ENCODE measurements at places on chromosomes 5 and 9.
A peak's percentile ranks its signal among the peaks of the same experiment; 100 is the strongest.

- no peak for DNase-seq
Measured at GRCh38 chr9:76218886-76219445, 175.3 kb downstream of the RFK start.

- DNase-seq, result no peak
Measured at GRCh38 chr9:27784847-27785713, 211.8 kb upstream of the C9orf72 start.

DNA sequence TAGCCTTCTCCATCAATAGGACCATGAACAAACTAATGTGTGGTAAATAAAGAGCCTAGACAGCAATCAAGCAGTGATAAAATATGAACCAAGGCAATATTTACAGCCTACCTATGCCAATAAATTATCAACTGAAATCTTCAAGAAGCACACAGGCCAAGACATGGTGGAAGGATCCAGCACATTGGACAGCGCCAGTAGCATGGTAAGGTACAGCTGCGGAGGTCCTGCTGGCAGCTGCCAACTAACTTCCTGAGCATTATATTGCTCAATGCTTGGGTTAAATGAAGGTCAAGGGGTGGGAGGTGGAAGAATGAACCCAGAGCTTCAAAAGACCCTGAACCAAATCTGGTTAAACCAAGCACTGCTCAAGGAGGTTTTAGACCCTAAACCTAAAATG lies 16.5 kb upstream of the SPDL1 start:
- DNase-seq, result no peak

GRCh38 chr5:149766460-149767280 lies 36.6 kb downstream of the PPARGC1B start:
- peak; percentile 18 for DNase-seq

DNA sequence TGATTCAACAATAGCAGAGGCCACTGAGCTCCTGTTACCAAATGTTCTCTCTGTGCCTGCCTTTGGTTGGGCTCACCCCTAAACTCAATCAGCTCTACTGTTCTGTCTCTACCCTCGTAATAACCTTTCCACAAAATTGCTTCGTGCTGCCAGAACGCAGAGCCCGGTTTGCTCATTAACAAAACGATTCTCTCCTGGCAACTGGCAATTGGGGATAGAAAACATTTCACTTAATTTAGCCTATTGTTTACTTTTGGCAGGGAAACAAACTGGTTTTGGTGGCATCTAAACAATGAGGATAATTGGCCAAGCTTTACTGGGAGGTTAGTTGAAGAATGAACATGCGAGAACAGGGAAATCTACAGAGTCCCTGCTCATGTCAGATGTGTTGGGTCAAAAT lies 56.6 kb downstream of the SLC28A3 start:
- no peak for DNase-seq

GRCh38 chr5:149647334-149647733 lies 66.0 kb downstream of the ARHGEF37 start:
- no peak for DNase-seq

DNA sequence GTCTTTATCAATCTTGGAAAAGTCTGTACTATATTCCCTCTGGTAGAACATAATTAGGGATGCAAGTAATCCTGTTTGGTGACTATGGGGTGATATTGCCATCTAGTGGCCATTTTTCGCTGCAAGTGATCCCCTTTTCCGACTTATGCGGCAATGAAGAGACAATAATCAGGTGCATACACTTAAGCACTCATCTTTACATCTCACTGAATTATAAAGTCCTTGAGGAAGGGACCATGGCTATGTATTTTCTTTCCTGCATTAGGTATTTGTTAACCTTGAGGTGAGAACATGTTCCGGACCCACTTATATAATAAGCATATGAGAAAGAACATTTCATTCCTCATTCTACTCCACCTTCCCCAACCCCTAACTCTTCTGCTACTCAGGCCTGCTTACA lies 19.6 kb upstream of the LIX1 start:
- DNase-seq, result no peak

DNA sequence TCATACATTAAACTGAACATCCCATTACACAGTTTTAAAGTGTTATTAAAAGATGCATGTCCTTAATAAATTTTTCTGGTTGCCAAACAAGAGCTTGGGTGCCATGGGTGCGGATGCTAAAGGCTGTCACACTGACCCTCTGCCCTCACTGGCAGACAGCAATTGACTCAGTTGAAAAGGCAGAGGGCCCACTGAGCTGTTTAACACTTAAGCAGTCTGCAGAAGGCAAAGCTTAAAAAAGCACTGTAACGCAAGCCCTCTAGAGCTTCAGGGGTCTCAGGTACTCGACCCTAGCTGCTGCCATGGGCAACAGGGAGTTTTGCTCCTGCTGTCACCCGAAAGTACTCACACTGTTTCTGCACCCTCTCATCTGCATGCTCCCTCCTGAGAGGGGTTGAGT lies 726.4 kb upstream of the TYRP1 start:
- DNase-seq, result no peak

DNA sequence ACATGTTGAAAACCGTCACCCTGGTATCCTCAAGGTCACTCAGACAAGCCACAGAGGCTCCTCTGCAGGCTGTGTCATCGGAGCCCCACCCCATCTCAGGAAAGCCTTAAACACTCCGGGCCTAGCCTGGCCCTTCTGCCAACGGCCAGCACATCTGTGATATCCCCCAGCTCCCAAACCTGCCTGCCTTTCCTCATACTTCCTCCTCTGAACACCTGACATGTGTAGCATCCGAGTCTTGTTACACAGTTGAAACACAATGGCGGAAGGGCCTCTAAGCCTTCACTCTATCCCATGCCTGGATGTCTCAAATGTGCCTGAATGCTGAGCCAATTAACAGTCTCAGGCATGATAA lies 32.9 kb upstream of the TGFBR1 start:
- DNase-seq, result no peak

- DNase-seq, result no peak
Measured at GRCh38 chr5:1228120-1228519, 2.9 kb downstream of the SLC6A18 start.

GRCh38 chr5:133299021-133299420 lies 247.2 kb downstream of the HSPA4 start:
- no peak for DNase-seq

DNA sequence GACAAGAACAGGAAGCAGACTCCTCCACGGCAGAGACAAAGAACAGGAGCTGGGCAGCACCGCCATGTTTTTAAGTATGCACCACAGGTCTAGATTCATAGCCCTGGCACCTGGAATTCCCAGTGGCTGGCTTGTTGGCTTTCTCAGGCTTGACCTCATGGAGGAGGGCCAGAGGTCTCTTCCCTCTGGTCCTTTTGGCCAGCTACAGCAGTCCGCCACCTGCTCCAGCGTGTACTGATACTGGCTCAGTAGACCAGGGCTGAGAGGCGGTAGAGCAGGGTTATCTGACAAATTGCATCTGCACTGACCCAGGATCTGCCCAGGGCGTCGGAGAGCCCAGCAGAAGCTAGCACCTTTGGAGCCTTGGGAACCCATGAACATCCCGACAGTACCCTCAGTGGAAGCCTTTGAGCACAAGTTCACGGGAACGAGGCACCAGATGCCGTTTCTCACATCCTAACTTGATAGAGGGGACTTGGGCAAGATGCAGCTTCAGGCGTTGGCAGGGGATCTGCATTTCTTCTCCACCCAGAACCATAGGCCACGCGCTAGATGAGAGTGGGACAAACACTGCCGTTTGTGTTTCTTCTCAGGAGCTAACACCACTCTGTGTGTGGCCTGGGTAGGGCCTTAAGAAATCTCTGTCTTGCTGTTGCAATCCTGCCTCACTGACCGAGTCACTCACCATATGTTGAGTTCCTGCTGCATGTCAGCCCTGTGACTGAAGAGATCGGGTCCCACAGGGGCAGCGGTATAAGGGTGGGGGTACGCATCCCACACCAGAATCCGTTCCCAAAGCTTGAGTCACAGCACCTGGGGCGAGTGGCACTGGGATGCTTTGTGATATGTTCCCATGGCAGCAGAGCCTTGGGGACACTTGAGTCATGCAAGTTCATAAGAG lies 90.3 kb upstream of the OTULINL start:
- DNase-seq, result no peak

- no peak for DNase-seq
Measured at GRCh38 chr9:99272836-99273235, 50.8 kb downstream of the SEC61B start.

DNA sequence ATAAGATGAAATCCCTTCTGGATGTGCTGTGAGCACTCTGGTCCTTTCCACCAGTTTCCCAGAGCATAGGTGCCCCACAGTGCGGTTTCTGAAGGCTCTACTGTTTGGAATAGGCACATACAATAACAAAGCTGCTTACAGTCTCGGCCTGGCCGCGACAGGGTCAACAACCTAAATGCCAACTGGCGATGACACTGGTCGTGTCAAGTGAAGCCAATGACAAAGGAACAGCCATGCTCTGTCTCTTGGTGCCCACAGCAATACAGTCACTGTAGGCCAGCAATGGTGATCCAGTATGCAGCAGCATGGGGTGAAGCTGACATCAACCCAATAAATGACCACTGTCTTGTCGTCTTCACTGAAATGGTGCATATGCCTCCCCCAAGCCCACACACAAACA lies 47.8 kb upstream of the EQTN start:
- DNase-seq, result no peak

GRCh38 chr5:132101385-132101880 lies 27.8 kb downstream of the CSF2 start:
- DNase-seq, result peak; percentile 80

DNA sequence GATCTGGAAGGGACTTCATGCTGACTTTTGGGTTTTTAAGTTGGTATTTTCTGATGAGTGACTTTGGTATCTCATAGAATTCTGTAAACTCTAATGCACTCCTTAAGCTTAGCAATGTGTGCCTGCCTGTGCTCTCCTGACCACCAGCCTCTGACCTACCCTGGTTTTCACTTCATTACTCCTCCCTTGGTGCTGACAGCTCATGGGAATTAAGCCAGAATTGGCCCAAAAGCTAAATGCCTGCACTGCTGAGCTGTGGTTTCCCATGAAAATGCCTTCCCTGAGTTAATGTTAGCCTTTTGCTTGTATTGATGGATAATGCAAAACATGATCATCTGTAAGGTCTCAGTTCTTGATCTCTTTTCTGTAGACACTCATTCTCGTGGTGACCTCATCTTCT lies 308.0 kb downstream of the DOCK8 start:
- DNase-seq, result no peak

DNA sequence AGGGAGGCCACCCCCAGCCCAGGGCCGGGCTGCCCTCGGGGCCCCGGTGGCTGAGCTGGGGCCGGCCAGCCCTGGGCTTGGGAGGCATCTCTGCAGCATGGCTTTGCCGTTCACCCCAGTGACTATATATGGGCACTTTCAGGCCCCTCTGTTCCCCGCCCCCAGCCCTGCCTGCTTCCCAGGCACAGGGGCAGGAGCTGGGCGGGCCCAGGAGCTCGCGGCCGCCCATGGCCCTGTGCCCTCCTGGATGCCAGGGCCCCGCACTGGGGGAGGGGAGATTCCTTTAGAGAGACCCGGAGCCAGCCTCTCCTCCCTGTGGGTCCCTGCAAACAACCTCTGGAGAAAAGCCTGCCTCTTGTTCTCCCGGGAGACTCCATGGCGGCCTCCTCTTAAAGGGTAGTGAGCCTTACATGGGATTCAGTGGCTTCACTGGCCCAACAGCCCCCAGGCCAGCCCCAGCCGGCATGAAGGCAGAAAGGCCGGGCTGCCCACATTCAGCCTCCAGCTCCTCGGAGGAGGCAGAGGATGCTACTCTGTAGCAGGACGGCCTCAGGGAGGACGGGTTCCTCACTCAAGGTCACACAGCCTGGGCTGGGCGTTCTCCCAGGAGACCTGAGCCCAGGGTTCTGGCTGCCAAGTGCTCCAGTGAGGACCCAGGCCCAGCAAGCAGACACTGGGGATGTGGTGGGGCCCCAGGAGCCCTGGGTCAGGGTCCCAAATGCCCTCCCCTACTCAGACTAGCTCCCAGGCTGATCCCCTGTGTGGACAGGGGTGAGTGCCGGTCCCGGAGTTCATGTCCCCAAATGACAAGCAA lies 4.1 kb downstream of the NACC2 start:
- DNase-seq, result peak; percentile 63

DNA sequence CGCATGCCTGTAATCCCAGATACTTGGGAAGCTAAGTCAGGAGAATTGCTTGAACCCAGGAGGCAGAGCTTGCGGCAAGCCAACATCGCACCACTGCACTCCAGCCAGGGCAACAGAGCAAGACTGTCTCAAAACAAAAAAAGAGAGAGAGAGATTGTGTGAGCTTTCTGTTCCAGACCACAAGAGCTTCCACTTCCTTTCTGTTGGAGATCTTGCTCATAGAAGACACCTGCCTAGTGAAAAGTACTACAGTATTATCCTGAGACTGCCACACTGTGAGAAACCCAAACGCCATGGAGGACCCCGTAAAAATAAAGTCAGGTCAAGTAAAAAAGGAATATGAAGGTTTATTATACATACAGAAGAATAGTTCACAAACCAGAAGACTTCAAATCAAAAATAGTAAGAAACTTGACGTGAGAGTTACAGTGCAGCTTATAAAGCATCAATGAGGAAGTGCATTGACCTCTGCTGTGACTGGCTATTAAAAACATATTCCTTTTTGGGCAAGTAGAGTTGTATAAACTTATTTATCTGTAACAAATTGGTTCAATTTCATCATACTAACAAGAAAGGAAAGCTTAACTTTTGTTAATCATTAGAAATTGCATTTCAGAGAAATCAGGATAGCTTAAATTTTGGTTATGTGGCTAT lies 4.3 kb upstream of the EMB start:
- no peak for DNase-seq

- DNase-seq, result no peak
Measured at GRCh38 chr5:180795771-180796313, 6.8 kb downstream of the MGAT1 start.

DNA sequence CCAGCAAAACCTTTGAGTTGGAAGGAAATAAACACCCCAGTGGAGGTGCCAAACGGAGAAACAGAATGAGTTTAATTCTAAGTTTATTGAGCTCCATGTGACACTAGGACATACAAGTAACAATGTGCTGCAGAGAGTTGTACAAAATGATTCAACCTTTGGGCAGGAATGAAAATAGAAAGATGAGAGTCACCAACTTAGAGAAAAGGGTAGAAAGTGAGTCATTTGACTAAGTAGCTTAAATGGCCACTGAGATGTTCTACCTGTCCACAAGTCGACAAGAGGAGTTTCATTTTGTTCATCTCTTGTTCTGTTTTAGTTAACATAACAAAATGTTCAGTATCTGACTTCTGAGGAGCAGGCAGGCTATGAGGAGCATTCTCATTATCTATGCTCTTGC lies 284.7 kb downstream of the NR2F1-AS1 start:
- no peak for DNase-seq

DNA sequence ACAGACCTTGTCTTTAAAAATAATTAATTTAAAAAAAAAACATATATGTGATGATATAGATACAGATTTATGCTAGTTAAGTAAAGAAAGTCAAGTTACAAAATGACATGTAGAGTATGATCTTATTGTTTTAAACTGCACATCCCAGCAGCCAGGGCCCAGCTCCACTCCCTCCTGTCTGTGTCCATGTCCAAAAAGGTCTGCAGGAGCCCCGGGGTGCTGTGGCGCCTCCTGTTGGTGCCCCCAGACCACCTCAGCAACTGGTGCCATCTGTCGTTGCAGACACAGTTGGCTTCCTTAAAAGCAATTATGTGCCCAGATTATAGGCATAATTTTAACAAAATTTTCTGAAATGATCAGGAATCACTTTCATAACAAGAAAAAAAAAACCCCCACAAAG lies 33.3 kb downstream of the IPPK start:
- peak; percentile 38 for DNase-seq
